ENCODE measurements at places on chromosomes 2 and 18.

DNA sequence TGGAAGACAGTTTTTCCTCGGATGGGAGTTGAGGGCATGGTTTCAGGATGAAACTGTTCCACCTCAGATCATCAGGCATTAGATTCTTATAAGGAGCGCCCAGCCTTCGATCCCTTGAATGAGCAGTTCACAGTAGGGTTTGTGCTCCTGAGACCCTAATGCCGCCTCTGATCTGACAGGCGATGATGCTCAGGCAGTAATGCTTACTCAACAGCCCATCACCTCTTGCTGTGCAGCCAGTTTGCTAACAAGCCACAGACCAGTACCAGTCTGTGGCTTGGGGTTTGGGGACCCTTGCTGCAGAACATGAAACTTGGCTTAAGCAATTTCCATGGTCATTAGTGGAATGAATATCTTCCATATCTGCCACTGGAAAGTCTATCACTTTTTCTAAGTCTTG, 56.4 kb downstream of the GORASP2 start:
- no peak for DNase-seq

- DNase-seq: no peak
Observed at GRCh38 chr2:9315280-9315847, 108.0 kb downstream of the ITGB1BP1 start.

DNA sequence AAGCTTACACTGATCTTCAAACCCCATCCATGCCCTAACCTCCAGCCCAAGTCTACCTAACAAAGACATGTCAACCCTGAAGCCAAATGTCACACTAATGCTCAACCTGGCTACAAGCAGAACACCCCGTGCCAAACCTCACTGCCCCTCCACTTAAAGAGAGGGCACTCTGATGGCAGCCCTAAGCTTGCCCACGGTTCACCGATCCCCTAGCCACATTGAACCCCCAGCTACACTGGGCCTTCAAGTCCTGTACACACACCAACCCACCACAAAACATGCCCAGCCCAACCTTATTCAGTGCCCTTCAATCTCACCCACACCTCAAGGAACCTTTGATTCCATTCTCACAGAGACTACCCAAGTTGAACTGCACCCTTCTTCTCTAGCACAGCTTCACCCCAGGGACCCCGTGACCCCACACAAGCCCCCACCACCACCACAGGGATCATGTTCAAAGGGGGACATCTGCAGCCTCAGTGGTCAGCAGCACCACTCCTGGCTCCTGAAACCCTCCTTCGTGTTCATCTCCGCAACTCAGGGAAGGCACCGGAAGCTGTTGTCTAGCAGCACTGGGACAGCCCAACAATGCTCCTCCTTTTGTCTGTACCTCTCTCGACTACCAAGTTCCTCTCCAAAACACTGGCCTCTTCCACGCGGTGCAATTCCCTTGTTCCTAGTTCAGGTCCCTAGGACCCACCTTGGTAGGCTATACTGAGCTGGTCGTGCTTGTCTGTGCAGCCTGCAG, 218.8 kb downstream of the CYP26B1 start:
- DNase-seq: no peak

DNA sequence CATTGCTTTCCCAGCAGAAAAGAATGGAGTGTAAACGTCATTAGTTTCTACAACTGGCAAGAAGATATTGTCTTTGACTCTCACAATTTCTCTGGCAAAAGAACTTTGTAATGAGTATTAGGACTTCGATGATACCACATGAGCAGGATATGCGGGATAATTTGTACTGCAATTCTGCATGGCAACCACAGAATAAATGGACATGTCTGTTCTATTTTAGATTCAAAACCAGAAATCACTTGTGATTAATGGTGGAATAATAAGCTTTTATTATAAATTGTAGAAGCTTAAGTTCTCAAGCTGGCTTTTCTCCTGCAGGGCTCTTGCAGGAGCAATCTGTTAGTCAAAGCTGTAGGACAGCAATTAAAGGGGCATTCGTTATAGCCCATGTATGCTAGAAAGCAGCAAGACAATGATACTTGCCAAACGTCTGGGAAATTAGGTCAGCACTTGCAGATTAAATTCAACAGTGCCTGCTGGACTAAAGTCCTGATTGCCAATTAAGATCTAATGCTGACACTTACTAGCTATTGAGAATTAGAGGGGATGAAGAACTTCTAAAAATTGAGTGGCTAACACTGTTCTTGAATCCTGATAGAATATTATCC, 177.9 kb downstream of the PTH2R start:
- no peak for DNase-seq
